ENCODE measurements at places on chromosomes 12 and 14.

DNA sequence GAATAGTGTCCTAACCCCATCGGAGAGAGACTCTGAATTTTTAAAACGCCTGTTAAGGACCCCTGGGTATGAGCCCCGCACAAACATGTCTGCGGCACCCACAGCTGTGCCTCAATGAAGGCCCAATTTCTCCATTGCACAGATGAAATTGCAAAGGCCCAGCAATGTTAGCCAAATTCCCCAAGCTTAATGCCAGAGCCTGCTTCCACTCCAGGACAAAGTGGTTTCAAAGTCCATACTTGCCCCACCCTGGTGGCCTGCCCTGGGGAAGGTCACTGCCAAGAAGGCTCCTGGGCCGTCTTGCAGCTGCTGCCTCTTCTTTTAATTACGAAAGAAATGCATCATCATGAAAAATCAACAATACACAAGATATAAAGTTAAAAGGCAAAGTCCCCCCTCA lies 1179.7 kb downstream of the VRK1 start:
- no peak for DNase-seq

GRCh38 chr12:104003596-104003995 lies 37.9 kb downstream of the TDG start:
- no peak for DNase-seq

- DNase-seq: no peak
Observed at GRCh38 chr12:5960783-5961182, 15.7 kb upstream of the ANO2 start.

DNA sequence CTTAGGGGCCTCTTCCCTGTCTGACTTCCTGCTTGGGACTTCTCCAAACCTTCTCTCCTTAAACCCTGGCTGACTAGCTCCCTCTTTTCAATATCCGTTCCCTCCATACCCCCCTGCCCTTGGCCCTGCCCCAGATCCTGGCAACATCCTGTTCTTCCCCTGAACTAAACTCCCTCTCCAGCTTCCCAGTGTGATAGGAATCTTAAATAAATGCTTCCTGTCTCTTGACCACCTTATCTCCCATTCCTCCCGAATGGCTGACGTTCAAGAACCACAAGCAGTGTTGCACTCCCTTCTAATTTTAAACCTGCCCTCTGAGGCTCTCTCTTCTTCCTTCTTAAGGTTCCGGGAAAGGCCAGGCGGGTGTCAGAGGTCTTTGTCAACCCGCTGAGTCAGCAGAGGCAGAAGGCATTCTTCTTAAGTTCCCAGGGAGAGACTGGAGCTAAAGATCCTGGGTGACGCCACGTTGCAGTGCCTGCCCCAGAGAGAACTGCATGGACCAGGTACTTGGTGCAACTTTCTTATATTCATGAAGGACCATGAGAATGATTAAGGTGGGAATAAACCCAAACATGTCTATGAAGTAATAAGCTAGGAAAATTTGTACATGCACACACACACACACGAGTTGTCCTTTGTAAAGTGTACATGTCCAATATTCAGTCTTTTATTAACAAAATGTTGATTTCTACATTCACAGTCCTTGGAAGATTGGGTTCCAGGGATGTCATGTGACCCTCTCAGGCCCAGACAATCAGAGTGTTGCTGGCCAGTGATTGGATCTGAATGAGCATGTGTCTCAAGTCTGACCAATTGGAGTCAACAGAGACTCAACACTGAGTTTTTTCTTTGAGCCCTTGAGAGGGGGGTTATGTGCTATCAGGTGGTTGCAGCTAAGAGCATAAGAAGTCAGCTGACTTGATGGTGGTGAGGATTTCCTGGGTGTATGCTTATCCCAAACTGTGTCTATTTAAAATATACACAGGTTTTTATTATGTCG lies 420.2 kb upstream of the TBX3 start:
- peak; percentile 68 for DNase-seq

- peak; percentile 84 for DNase-seq
Observed at GRCh38 chr12:53174881-53175491, 5.5 kb upstream of the ZNF740 start.

DNA sequence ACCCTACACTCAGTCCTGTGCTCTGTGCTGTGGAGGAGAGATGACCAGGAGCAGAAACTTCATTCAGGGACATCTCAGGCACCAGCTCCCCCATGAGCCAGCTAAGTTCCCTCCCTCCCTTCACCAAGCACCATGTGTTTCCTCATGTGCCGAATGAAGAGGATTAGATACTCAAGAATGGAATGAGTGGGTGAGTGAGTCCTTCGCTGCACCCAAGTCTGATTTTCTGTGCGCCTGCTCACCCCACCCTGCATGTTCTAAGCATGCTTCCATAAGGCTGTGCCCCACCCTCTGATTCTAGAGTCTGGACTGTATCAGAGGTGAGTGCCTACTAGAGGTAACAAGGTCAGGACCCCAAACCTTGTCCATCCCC lies 12.1 kb downstream of the SERPINA5 start:
- DNase-seq: no peak

DNA sequence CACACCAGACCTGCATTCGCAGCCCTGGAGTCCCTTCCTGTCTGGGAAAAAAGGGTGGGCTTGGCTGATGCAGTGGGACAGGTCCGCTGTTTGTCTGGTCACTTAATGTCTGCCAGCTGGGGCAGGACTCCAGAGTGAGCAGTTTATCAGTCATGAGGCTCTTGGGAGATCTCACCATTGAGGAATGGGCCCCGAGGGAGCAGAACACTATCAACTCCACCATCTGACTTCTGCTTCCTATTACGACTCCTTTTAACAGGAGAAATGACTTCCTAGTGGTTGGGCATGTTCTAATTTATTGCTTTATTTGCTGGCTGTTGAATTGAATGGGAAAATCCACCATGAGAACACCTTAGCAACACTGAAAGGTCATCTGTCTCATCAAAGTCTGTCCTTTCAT lies 182.5 kb upstream of the RASSF8 start:
- no peak for DNase-seq

DNA sequence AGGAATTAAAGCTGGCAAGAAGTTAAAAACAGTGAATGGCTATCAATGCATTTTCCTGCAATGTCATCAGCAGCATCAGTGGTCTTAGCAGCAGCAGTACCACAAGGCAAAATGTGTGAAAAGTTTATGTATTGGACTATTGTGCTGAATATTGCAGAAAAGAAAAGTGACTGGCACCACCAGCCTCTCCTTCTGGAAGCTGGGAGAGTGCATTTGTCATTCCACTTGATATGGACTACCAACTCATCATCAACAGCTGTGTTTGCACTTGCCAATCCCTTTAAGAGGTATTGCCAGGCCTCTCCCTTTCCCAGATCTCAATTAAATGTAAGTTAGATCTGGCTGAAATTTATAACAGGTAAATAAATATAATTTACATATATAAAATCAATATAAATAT lies 151.0 kb upstream of the GZMB start:
- DNase-seq: no peak

GRCh38 chr14:32254952-32255679 lies 52.0 kb upstream of the RNU6-8 start:
- peak; percentile 40 for DNase-seq

- no peak for DNase-seq
Observed at GRCh38 chr14:22579236-22579635, 9.8 kb downstream of the DAD1 start.

DNA sequence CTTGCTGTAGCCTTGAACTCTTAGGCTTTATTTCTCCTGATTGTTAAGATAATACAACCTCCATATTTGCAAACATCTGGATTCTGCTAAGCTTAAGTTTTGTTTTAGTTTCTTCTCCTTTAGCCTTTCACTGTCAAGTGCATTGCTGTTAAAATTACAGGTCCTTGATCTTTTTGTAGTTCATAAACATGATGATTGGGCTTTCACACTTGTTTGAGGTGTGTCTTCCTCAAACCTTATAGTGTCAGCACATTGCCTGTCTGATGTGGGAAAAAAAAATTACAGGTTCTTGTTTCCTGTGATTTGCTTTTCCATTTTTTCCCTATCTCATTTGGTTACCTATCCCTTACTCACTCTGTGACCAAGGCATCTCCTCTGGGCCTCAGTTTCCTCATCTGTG lies 59.2 kb downstream of the BICDL1 start:
- DNase-seq: no peak

DNA sequence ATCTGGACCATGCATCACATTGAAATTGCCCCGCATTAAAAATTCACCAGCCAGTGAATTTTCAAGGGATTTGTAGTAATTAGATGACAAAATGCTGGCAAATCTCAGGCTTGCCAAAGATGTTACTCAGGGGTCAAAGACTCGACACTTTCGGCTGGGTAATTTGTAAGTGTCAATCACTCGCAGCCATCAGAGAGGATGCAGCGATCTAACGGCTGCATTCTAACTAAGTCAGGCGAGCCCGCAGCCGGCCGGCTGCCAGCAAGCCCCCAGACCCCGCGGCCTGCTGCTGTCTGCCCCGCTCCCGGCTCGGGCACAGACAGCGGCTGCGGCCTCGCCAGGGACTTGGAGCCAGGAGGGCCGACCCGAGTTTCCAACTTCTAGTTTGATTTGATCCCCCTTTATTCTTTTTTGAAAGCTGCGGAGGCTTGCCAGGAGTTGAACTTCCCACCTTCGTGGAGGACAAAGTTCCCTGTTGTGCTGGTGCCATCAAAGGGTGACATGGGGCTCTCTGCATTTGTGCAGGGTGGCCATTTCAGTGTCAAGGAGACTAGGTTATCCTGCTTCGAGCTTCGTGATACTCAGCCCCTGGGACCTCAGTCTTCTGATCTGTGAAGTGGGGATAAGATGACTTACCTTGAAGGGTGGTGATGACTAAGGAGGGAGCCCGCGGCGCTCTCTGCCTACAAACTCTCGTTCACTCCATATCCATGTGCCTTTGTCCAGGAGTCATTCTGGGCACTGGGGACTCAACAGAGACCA lies 169.9 kb downstream of the RBM19 start:
- DNase-seq: no peak

DNA sequence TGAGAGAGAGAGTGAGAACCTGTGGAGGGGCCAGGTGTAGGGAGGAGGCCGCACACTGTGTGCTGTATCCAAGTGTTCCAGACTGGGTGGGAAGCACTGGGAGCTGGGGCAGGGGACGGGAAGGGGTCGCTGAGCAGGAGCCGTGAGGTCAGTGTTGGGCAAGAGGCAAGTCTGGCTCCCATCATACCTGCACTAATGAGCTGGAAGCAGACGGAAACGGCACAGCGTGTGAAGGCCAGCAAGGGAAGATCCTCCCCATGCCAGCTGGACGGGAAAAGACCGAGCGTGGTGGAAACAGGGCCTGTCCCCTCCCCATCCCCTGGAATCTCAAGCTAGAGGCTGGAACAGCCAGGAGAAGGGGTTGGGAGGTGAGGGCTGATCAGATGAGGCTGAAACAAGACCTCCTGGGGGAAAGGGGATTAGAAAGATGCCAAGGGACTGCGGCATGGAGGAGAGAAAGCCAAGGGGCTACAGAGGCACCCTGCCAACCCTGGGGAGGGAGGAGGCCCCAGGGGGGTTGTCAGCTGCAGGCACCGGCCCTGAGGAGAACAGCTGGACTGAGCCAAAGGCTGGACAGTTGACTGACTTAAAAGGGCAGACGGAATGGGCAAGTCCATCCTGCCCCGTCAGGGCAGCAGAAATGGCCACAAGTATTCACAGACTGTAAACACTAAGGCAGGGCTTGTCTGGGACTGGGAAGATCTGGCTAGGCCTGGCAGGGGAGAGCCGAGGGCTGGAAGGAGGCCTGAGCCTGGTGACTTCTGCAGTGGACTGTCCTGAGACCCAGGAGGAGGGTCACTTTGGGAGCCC lies 19.0 kb upstream of the LTBP2 start:
- no peak for DNase-seq

DNA sequence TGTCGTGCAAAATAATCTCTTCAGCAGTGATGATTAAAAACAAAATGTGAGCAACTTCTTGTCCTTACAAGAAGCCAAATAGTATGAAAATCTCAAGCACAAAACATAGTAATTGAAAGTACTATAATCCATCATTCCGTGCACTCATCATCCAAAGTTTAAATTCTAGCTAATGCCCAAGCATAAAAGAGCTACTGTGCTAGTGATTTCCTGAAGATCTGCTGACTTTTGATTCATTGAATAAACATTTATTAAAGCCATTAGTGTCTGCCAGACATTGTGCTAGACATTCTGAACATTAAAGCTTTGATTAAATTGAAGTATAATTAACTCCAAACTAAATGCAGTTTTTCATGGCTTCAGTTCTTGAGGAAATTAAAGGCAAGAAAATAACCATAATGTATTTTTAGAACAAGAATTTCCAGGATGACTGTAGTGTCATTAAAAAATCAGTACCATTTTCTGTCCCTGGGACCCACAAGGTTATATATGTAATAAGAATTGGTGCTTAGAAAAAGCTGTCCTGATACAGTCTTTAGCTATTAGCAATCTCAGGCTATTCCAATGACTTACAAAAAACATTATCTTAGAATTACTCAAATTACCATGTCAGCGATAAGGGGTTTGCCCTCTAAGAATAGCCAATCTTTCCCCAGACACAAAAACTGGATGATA lies 71.7 kb downstream of the CMAS start:
- no peak for DNase-seq

DNA sequence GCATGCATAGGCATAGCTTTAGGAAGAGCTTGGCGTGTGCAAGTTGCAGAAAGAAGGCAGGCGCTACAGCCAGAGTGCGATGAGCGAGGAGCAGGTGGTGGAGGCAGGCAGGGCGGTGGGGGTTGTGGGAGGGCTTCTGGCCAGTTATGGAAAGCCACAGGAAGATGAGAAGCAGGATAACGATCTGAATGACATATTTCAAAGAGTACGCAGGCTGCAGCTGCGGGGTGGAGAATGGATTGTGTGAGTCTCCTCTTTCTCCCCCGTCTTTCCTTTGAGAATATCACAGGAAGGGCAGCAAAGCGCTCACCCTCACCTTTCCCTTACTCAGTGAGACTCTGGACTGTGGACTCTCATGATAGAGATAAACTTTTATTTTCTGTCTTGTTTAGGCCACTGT lies 48.7 kb upstream of the PLXNC1 start:
- DNase-seq: no peak

DNA sequence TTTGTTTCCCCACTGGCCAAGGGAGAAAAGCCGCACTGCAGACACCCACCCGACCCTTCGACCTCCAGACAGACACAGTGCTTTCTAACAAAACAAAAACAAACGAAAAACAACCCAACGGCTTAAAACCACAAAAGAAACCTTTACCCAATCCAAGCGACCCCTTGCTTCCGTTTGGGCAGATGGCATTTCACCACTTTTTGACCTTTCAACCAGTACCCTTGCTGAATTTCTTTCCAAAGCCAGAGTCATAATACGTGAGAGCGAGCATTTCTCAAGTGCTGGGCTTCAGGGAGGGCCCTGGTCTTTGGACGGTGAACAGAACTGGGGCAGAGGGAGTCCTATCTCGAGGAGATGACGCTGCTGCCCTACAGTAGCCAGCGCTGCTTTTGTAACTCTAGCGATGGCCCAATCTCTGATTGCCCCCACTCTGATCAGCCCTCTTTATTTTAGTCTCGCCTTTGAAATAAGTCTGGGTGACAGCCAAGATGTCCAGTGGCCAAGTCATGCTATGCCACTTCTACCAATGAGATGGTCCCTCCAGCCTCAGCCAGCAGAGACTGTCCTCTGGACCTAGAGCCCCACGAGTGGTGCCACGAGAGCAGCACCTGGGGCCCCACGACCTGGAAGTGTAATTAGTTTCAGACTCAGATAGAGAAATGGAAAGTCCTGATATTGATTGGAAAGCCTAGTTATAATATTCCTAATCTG lies 21.9 kb upstream of the ADIPOR2 start:
- DNase-seq: no peak
